Activated T-helper 1 cell treated with anti-CD3 and anti-CD28 coated beads, Interleukin-12 subunit alpha, Interleukin-12 subunit beta, Interleukin-2, Interleukin-4 antibody, amounts not matched to agents 30 ng/mL and 10 ng/mL and 1 ng/mL, durations not matched to agents 14 hours and 24 hours and 36 hours (primary cell): ENCODE measurements at places on chromosomes 12 and 14. TPM values are rescaled to one million over a fixed set of nuclear protein-coding genes. Genes with fewer than 3 reads are reported as not detected.

- no peaks in the 10 kb centered on the region for H3K27me3 ChIP-seq
- DNase-seq = no peak
- H3K4me3 ChIP-seq = no peak overlapping the region
- no peaks in the 10 kb centered on the region for H3K4me1 ChIP-seq
These were observed 721.3 kb upstream of the USP15 start for GRCh38 chr12:61538951-61539350.

The TPPP2 gene
- not detected in 2 replicates for total RNA-seq

The CLEC2D gene
- total RNA-seq = 371 and 395 TPM in 2 replicates

The C12orf54 gene
- total RNA-seq = not detected in 2 replicates

DNA sequence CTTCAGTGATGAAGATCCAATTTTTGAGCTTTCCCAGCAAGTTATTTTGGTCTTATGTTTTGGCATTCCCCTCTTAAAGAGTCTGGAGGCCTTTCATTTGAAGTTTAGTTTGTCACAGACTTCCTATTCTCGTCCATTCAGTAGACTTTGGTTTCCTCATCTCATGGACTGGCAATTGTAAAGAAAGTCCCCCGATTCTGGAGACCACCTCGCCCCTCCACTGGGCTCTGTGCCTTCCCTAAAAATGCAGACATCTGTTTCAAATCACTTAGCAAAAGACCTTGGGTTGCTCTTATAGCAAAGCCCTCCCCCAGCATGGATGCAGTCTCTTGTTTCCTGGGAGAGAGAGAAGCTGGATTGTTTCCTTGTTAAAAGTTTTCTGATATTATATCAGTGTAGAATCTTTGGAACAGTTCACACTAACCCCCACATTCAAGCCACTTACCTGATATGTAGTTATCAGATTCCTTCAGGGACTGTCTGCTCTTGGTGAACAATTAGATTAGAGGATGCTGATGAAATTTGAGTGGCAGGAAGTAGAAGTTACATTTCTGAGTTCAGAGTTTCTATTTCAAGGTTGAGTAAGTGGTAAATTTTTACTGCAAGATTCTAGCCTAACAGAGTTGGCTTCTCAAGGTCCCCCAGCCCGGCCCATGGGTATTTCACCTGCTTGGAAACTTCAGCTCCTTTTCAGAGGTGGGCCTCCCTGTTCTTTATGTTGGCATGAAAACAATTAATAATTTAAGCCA, 56.3 kb downstream of the PLXNC1 start:
- H3K27ac ChIP-seq = peak overlapping the region; percentile 77
- H3K36me3 ChIP-seq = peaks cover 30% of the 10 kb centered on the region
- H3K4me1 ChIP-seq = peaks cover 90% of the 10 kb centered on the region
- no peaks in the 10 kb centered on the region for H3K27me3 ChIP-seq
- DNase-seq = no peak

- no peak overlapping the region for H3K4me3 ChIP-seq
- no peaks in the 10 kb centered on the region for H3K36me3 ChIP-seq
- peaks cover 35% of the 10 kb centered on the region for H3K4me1 ChIP-seq
- H3K27me3 ChIP-seq = no peaks in the 10 kb centered on the region
These were observed 4.8 kb downstream of the TGFB3 start for GRCh38 chr14:75976826-75977581.

- no peak for DNase-seq
- no peaks in the 10 kb centered on the region for H3K4me1 ChIP-seq
- H3K27ac ChIP-seq = no peak overlapping the region
- H3K36me3 ChIP-seq = no peaks in the 10 kb centered on the region
- H3K27me3 ChIP-seq = peaks cover 13% of the 10 kb centered on the region
- H3K4me3 ChIP-seq = no peak overlapping the region
These were observed 36.5 kb downstream of the FOS start for GRCh38 chr14:75315144-75315543.

- H3K36me3 ChIP-seq = no peaks in the 10 kb centered on the region
- no peak overlapping the region for H3K4me3 ChIP-seq
- H3K27ac ChIP-seq = no peak overlapping the region
- DNase-seq = peak; percentile 17
- H3K4me1 ChIP-seq = peaks cover 4% of the 10 kb centered on the region
- peaks cover 2% of the 10 kb centered on the region for H3K27me3 ChIP-seq
These were observed 61.4 kb downstream of the VWF start for GRCh38 chr12:6062757-6063735.

- peaks cover 11% of the 10 kb centered on the region for H3K27me3 ChIP-seq
- no peak for DNase-seq
- no peak overlapping the region for H3K27ac ChIP-seq
These were observed 137.4 kb downstream of the LLPH start for GRCh38 chr12:65993173-65993572.

The DHH gene
- 0.10 TPM in 1 of 2 replicates, not detected in the other for total RNA-seq

GRCh38 chr14:30708157-30708556, 86.0 kb downstream of the SCFD1 start:
- DNase-seq = no peak
- H3K36me3 ChIP-seq = peaks cover 17% of the 10 kb centered on the region
- H3K27ac ChIP-seq = no peak overlapping the region
- H3K27me3 ChIP-seq = no peaks in the 10 kb centered on the region
- no peak overlapping the region for H3K4me3 ChIP-seq
- H3K4me1 ChIP-seq = no peaks in the 10 kb centered on the region

The PIWIL1 gene
- total RNA-seq = not detected in 2 replicates
